ENCODE measurements at places on chromosomes 2 and 18.

DNA sequence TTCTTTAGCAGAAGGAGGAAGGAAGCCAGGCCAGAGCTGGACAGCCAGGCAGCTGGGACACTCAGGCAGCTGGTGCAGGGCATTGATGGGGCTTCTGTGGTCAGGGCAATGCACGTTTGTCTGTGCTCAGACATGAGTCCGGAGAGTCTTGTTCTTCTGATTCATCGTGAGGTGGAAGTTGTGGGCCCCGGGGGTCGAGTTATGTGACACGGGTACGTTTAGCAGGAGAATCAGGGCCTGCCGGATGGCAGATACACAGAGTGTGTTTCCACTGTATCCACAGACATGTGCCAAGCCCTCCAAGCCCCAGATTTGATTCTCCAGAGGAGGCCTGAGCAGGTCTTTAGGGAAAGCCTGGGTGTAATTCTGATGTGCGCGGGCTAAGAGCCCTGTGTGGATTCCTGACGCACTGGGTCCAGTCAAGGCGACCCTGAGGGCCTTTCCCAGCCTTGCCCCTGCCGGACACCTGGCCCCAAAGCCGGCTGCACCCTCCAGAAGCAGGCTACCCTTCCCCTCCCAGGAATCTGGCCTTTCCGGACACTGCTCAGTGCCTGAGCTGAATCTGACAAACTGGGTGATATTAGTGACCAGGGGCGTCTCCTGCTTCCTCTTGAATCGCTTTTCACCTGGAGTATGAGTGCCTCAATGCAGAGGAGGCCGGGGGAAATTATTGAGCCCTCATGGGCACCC is 10.1 kb downstream of the ARHGEF4 start:
- DNase-seq, result no peak

GRCh38 chr2:9565436-9566153 is 10.0 kb upstream of the ADAM17 start:
- no peak for DNase-seq

- DNase-seq, result no peak
Observed at GRCh38 chr2:38875227-38875575, 533 bp downstream of the DHX57 start.

DNA sequence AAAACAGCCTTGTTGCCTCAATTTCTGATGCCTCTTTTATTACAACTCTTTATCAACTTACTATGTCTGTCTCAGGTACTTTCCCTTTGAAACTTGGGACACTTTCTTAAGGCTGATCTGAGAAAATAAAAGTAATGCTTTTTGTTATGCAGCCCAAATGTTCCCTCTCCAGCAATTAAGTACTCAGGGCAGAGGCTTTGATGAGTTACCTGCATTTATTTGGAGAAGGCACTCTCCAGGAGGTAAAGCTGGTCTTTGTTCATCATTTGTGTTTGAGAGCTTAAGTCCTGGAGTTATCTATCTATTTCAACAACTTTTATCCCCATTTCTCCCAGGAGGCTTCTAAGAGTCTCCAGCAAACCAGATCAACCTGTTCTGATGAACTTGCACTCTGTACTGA is 259.2 kb downstream of the ASXL3 start:
- no peak for DNase-seq

DNA sequence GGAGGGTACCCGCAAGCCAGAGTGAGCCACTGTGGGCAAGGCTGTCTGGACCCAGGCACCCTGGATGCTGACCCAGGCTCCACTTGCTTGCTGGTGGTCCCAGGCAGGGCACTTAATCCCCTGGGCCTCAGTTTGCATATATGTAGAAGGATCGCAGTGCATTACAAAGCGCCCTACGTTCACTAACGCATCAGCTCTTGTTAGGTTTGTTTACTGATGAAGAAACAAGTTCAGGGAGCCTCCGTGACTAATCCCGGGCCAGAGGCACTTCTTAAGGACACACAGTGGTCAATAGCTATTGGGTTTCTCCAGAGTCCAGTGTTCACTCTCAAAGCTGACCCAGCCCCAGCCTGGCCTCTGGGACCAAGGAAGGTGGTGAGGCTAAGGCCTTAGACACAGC is 70.2 kb downstream of the LBH start:
- DNase-seq, result no peak

DNA sequence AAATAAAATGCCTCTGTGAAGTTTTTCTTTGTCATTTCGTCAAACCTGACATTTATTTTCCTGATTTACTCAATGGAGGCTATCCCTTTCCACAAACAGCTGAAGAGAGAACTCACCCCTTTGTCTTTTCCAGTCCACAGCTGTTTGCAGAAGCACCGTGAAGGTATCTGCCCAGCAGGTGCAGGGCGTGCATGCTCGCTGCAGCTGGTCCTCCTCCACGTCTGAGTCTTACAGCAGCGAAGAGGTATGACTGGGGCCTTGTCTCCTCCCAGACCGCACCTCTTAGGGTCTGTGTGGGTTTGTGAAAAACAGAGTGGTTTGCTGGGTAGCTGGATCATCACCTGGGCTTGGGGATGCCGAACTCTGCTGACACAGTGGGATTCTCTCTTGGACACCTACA is 9.7 kb downstream of the SPP2 start:
- no peak for DNase-seq

- no peak for DNase-seq
Observed at GRCh38 chr2:37631292-37631691, 40.1 kb downstream of the CDC42EP3 start.

DNA sequence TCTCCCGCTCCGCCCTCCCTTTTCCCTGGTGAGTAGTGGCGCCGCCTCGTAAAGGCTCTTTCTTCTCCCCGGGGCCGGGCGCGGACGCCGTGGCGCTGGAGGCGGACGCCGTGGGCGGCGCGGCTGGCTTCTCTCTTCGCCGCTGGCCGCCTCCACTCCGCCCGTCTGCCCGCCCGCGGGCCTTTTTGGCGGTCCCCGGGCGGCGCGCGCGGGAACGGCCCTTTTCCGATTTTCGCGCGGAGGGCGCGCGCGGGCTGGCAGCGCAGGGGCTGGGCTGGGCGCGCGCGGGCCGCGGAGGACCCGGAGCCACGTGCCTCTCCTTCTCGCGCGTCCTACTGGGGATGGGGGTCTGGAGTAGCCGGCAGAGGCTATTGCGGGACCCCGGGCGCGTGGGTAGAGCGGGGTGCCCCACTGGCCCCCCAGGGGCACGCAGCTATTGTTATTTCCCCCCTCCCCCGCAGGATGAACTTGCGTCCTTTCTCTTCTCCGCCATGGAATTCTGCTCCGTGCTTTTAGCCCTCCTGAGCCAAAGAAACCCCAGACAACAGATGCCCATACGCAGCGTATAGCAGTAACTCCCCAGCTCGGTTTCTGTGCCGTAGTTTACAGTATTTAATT is 472 bp downstream of the SLC20A1 start:
- peak; percentile 37 for DNase-seq

GRCh38 chr2:84959566-84960506 is 11.1 kb upstream of the KCMF1 start:
- DNase-seq, result no peak

GRCh38 chr2:126756125-126756524 is 100.2 kb downstream of the GYPC start:
- no peak for DNase-seq

- no peak for DNase-seq
Observed at GRCh38 chr2:191355170-191355758, 110.1 kb downstream of the MYO1B start.

GRCh38 chr2:58834404-58834803 is 593.3 kb upstream of the FANCL start:
- no peak for DNase-seq

GRCh38 chr2:198285216-198285615 is 480.8 kb downstream of the PLCL1 start:
- no peak for DNase-seq

- no peak for DNase-seq
Observed at GRCh38 chr2:178403671-178404306, 47.2 kb downstream of the PRKRA start.

DNA sequence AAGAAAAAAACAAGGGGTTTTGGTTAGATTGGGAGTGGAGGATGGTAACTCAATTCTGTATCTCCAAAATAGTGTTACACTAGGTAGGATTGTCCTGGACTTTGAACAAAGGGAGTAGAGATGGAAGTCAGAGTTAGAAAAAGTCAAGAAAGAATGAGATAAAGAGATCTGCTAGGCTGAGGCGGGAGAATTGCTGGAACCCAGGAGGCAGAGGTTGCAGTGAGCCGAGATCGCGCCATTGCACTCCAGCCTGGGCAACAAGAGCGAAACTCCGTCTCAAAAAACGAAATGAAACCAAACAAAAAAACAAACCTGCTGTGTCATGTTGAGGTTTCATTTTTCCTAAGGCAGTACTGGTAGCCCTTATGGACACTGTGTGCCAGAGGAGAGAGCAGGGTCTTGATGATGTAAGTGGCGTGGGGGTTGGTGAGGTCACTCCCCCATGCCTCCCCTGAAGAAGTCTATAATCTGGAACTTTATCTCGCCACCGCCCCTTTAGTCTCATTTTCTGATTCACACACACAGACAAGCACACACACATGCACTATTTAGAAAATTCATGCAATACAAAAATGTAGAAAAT is 10.5 kb downstream of the DRC1 start:
- DNase-seq, result no peak

GRCh38 chr18:63979409-63979920 is 9.6 kb downstream of the SERPINB8 start:
- no peak for DNase-seq

DNA sequence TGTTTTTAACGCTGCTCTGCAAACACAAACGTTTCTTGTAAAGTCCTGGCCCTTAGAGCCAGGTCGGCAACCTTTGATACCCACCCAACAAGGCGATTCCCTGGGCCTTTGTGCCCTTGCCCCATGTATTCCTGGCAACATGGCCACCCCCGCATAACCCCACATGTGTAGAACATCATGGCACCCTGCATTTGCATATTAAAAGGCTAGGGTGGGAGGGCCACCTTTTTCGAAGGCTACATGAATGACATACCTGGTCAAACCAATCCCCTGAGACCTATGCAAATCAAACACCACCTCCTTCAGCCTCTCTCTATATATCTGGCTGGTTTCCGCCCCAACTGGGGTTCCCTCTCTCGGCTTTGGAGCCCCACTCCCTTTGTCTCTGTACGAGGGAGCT is 105.2 kb downstream of the MYO5B start:
- DNase-seq, result no peak

DNA sequence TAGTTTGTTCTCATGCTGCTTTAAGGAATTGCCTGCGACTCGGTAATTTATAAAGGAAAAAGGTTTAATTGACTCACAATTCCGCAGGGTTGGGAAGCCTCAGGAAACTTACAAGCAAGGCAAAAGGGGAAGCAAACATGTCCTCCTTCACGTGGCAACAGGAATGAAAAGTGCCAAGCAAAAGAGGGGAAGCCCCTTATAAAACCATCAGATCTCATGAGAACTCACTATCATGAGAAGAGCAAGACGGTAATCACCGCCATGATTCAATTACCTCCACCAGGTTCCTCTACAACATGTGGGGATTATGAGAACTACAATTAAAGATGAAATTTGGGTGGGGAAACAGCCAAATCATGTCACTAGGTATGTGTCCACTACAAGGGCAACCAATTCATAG is 53.9 kb downstream of the MAP4K3 start:
- no peak for DNase-seq

DNA sequence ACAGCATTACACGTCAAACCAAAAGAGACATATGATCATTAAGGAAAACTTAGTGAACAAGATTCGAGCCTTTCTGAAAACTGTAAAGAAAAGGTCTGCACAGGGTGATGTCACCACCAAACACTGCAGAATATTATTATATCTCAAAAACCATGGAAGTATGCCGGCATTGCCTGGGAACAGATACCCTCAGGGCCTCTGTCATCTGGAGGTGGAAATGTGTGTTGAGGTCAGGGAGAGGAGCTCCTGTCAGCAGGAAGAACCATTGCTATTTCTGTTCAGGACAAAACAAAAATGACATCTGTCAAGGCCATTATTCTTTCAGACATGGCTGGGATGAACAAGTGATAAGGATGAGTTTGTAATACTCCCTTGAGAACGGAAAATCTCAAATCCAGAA is 365.9 kb upstream of the TRIB2 start:
- DNase-seq, result no peak

DNA sequence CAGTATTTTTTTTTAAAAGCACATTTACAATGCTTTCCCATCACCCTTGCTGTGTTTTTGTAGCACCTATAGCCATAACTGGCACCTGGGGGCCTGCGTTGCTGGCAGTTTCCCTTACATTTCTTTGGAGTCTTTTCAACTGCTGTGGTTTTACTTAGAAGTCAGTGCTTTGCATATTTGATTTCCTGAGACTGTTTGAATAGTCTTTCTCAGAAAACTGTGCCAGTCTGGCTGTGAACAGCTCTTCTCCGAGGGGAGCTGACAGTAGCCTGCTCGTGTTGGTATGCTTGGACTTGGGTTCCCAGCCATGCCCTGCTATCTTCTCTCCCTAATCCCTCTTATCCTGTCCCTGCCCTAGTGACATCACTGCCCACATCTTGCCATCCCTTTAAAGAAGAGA is 81.5 kb downstream of the DPP4 start:
- peak; percentile 14 for DNase-seq

DNA sequence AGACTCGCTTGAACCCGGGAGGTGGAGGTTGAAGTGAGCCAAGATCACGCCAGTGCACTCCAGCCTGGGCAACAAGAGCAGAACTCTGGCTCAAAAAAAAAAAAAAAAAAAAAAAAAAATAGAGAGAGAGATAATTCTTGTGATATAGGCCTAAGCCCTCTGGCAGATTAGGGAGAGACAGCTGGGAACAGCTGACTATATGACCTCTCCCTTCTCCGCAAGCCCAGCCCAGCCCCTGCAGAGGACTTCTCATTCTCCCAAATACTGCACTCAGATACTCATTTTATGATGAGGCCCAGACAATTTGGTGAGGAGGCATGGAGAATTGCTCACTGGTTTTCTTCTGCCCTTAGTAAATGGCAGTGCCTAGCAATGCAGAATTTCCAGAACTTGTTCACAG is 262.0 kb downstream of the HAUS1 start:
- no peak for DNase-seq

DNA sequence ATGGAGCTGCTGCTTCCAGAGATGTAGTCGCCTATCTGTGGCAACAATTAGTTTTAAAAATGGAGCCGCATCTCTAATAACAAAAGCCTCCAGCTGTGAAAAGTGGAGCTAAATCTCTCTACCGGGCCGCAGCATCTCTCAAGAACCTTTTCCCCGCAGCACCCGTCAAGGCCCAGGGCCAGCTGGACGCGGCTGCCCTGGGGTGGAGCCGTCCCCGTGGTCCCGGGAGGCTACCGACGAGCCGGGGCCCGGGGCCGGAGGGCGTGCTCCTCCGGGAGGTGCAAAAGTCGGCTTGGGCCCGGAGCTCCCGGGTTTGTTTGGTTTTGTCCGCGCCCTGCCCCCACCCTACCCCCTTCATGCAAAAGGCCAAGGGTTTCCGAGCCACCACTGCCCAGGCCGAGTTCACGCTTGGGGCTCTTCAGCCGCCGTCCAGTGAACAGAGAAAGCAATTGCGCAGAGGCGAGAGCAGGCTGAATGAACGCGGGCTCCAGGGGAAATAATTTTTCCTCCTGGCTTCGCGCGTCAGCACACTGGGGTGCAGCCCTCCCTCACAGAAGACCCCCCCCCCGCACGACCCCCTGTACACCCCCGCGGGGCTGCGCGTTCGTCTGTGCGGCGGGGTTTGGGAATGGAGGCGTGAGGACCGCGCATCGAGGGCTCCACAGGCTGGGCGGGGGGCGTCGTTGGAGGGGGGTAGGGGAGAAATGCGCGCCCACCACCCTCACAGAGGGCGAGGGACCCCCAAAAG is 557 bp upstream of the GREB1L start:
- DNase-seq, result no peak

- DNase-seq, result no peak
Observed at GRCh38 chr2:196149948-196150347, 21.4 kb downstream of the STK17B start.

- DNase-seq, result no peak
Observed at GRCh38 chr2:66526180-66526579, 91.3 kb downstream of the MEIS1 start.

GRCh38 chr2:177257471-177257870 is 7.1 kb downstream of the NFE2L2 start:
- no peak for DNase-seq

GRCh38 chr2:80255918-80256781 is 48.4 kb downstream of the LRRTM1 start:
- DNase-seq, result no peak

All from activated T-cell treated with anti-CD3 and anti-CD28 coated beads for 1 hour (primary cell).